ENCODE measurements at places on chromosomes 3 and 15.

GRCh38 chr3:32397941-32398340 is 6.3 kb downstream of the CMTM7 start:
- peak overlapping the region; percentile 80 for H3K27ac ChIP-seq
- peaks cover 39% of the 10 kb centered on the region for H3K4me1 ChIP-seq
- H3K36me3 ChIP-seq: no peaks in the 10 kb centered on the region
- no peaks in the 10 kb centered on the region for H3K27me3 ChIP-seq
- DNase-seq: no peak

DNA sequence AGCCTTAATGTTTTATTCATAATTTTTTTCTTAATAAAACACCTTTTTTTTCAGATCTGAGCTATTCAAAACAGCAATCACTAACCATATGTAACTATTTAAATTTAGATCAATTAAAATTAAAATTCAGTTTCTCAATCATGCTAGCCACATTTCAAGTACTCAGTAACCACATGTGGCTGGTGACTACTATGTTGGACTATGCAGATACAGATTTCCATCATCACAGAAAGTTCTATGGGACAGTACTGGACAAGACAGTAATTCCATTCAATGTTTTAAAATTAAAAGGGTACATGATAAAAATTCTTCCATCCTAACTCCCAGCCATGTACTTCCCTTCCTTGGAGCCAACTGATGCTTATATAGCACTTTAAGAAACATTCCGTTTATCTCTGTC is 119.3 kb downstream of the GLDN start:
- peaks cover 38% of the 10 kb centered on the region for H3K36me3 ChIP-seq
- H3K4me3 ChIP-seq: no peak overlapping the region
- H3K4me1 ChIP-seq: no peaks in the 10 kb centered on the region
- no peak overlapping the region for H3K27ac ChIP-seq

DNA sequence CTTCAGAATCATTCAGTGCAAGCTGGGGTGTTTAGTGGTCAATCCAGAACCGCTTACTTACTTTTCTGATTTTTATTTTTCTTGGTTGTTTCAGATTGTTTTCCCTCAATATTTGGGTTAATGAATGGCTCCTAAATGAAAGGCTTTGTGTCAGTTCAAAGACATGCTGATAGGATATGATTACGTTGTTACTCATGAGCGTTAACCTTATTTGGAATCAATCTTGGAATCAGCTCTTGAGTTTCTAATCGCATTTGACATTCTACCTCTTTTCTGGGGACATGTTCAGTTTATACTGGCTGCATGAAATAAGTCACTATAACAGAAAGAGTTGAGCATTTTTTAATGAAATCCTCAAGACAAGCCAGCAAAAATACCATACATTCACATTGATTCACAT is 50.2 kb downstream of the ATP11B start:
- H3K36me3 ChIP-seq: peaks cover 41% of the 10 kb centered on the region
- no peaks in the 10 kb centered on the region for H3K27me3 ChIP-seq
- DNase-seq: no peak
- H3K4me1 ChIP-seq: peaks cover 8% of the 10 kb centered on the region

DNA sequence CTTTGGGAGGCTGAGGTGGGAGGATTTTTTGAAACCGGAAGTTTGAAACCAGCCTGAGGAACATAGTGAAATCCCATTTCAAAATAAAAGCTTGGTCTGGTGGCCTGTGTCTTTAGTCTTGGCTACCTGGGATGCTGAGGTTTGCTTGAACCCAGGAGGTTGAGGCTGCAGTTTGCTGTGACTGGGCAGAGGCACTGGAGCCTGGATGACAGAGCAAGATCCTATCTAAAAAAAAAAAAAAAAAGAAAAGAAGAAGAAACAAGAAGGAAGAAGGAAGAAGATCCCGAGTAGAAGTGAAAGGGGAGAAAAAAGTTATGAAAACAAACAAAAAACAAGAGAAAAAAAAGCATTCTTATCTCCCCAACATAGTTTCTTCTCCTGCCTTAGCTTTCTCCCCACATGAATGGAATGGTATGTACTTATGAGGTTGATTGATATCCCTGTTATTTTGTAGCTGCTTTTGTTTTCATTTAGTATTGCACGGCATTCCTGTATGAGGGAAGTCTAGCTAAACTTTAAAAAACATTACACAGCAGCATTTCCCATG is 42.4 kb downstream of the TMEM40 start:
- no peaks in the 10 kb centered on the region for H3K27me3 ChIP-seq
- no peak overlapping the region for H3K4me3 ChIP-seq
- peaks cover 4% of the 10 kb centered on the region for H3K4me1 ChIP-seq

- H3K27me3 ChIP-seq: peaks cover 10% of the 10 kb centered on the region
- no peaks in the 10 kb centered on the region for H3K4me1 ChIP-seq
- H3K27ac ChIP-seq: no peak overlapping the region
- H3K36me3 ChIP-seq: no peaks in the 10 kb centered on the region
Observed at GRCh38 chr15:26191193-26191592, 328.1 kb upstream of the ATP10A start.

- DNase-seq: no peak
- no peaks in the 10 kb centered on the region for H3K36me3 ChIP-seq
- peaks cover 23% of the 10 kb centered on the region for H3K4me1 ChIP-seq
- peak overlapping the region; percentile 94 for H3K4me3 ChIP-seq
- no peaks in the 10 kb centered on the region for H3K27me3 ChIP-seq
Observed at GRCh38 chr3:180913581-180914404, 1.3 kb downstream of the FXR1 start.

DNA sequence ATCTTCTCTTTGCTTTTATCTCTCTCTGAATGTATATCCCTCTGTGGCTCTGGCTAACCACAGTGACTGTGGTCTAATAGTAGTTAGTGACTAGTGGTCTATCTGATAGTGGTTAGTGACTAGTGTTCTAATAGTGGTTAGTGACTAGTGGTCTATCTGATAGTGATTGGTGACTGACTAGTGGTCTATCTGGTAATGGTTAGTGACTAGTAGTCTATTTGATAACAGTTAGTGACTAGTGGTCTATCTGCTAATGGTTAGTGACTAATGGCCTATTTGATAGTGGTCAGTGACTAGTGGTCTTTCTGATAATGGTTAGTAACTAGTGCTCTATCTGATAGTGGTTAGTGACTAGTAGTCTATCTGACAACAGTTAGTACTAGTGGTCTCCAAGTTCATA is 110.5 kb downstream of the MDFIC2 start:
- no peak overlapping the region for H3K27ac ChIP-seq
- H3K36me3 ChIP-seq: no peaks in the 10 kb centered on the region
- no peak overlapping the region for H3K4me3 ChIP-seq

DNA sequence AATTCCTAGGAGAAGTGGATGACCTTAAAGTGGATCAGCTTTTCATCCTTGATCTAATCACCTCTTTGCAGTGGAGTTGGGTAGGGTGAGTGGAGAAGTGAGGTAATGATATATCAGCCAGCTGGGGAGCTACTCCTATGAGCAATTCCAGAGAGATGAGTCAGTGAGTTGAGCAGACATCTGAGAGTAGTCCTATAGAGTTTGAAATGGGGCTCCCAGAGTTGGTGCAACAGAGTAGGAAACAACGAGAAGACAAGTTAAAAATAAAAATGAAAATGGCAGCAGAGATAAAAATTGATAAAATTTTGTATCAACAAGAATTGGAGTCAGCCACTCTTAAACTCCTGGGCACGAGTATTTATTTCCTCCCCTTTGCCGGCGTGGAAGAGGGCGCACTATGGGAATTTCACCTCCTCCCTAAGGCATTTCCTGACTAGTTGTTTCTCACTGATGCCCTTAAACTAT is 150.8 kb upstream of the DPH6 start:
- no peaks in the 10 kb centered on the region for H3K4me1 ChIP-seq
- H3K27me3 ChIP-seq: peaks cover 3% of the 10 kb centered on the region
- no peak overlapping the region for H3K27ac ChIP-seq

- no peak overlapping the region for H3K27ac ChIP-seq
- peaks cover under 1% of the 10 kb centered on the region for H3K36me3 ChIP-seq
- H3K4me3 ChIP-seq: no peak overlapping the region
- peaks cover 21% of the 10 kb centered on the region for H3K4me1 ChIP-seq
- no peaks in the 10 kb centered on the region for H3K27me3 ChIP-seq
- DNase-seq: no peak
Observed at GRCh38 chr3:23385327-23385726, 182.2 kb downstream of the UBE2E2 start.

DNA sequence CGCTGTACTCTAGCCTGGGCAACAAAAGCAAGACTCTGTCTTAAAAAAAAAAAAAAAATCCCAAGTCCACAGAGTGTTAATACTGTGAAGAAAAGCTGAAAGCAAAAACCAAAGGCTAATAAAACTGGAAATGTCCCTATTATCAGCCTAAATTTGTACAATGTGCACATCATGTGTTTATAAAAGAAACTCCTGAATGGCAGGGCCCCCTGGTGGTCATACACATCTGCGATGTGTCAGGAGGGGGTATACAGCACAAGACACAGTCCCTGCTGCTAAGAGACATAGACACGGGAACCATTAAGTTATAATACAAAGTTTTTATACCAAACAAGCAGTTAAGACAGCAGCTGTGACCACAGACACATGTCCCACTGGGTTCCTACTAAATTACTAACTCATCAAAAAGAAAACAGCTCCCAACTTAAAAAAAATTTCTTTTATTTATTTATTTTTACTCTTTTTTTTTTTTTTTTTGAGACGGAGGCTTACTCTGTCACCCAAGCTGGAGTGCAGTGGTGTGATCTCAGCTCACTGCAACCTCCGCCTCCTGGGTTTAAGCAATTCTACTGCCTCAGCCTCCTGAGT is 31.0 kb downstream of the IDH2 start:
- H3K27ac ChIP-seq: no peak overlapping the region
- no peaks in the 10 kb centered on the region for H3K36me3 ChIP-seq
- peak; percentile 78 for DNase-seq
- H3K4me1 ChIP-seq: no peaks in the 10 kb centered on the region
- H3K4me3 ChIP-seq: no peak overlapping the region
